ENCODE measurements at places on chromosomes 13 and 19.

DNA sequence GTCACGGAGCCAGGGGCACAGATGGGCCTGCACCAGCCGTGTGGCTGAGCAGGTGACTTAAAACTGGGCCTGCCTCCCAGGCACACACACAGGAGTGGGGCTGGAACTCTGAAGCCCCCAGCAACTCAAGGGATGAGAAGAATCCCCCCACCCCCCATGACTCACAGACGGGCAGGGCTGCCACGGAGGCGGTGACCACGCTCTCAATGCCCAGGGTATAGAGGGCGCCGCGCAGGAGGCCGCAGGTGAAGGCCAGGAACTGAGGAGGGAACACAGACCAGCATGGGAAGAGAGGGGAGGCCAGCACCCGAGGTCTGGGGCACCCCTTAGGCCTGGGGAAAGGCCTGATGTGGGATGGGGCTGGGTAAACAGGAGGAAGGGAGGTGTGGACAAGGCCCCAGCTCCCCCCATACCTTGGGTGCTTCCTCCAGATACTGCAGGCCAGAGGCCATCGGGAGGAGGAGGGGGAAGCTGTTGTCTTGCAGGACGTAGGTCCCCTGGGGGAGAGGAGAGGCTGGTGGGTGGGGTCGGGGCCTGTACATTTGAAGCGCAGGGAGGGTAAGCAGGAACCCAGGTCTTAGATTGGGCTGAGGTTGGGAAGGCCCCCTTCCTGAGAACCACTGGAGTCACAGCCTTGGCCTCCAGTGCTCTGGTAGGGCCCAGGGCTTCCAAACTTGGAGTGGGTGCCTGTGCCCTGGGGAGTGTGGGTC, 3.1 kb upstream of the NKPD1 start:
- DNase-seq: no peak

GRCh38 chr13:32845952-32846950, 170.0 kb upstream of the KL start:
- no peak for DNase-seq

DNA sequence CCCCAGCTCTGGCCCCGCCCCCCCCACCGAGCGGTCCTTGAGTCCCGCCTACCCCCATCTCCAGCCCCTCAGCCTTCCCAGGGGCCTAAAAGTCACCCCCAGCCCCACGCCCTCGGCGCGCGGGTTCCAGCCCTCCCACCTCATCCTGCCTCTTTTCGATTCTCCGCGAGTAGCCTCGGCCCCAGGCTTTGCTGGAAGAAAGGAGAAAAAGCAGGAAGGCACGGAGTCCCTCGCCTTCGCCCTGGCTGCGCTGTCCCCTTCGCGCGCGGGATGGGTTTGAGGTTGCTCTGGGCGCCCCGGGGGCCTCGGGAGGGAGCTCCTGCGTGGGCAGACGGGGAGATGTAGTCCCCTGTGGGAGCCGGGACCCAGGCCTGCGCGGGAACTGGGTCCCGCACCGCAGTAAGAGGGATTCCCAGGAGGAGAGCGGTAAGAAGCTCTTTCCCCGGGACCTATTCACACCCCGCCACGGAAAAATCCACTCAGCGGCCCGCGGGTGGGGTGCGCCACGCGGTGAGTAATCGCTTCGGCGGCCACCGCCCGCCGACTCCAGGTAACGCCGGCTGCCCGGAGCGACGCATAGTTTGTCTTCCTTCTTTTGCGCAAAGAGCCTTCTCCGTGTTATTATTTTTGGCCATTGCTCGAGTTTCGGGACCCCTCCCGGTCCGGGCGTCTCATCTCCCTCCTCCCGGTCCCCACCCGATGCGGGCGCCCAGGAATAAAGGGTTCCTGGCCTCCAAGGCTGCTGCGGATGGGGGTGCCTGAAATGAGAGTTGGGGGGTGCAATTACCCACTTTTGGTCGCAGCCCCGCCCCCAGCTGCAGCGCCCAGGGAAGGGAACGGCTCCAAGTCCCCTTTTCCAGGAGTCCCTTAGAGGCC, 865 bp upstream of the CRLF1 start:
- no peak for DNase-seq

DNA sequence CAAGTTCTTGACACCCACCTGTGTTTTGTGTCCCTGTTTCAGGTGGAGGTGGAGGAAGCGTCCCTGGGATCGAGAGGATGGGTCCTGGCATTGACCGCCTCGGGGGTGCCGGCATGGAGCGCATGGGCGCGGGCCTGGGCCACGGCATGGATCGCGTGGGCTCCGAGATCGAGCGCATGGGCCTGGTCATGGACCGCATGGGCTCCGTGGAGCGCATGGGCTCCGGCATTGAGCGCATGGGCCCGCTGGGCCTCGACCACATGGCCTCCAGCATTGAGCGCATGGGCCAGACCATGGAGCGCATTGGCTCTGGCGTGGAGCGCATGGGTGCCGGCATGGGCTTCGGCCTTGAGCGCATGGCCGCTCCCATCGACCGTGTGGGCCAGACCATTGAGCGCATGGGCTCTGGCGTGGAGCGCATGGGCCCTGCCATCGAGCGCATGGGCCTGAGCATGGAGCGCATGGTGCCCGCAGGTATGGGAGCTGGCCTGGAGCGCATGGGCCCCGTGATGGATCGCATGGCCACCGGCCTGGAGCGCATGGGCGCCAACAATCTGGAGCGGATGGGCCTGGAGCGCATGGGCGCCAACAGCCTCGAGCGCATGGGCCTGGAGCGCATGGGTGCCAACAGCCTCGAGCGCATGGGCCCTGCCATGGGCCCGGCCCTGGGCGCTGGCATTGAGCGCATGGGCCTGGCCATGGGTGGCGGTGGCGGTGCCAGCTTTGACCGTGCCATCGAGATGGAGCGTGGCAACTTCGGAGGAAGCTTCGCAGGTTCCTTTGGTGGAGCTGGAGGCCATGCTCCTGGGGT, 16.7 kb downstream of the PRAM1 start:
- no peak for DNase-seq

- no peak for DNase-seq
These were observed 135.8 kb downstream of the SHISA2 start for GRCh38 chr13:25915840-25916518.

- no peak for DNase-seq
These were observed 16.9 kb downstream of the ERICH6B start for GRCh38 chr13:45598597-45598996.

GRCh38 chr19:34259367-34260095, 5.2 kb downstream of the GARRE1 start:
- no peak for DNase-seq

DNA sequence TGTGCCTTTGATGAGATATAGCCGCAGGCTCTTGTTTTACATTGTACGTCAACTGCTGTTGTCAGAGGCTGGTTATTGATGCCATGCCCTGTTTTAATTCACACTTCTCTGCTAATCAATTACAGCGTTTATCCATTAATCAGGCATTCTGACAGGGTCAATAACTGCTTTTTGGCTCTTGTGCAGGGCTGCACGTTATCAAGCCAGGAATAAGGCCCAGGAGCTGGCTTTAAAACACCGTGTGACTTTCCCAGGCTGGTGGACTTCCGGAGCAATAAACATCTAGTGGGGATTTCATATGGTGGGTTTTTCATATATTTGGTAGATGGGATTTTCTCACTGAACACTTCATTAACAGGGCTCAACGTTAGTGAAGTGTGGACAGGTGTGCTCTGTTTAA, 221.7 kb downstream of the TM9SF2 start:
- DNase-seq: no peak

- DNase-seq: no peak
These were observed 21.3 kb upstream of the ZNF599 start for GRCh38 chr19:34794066-34794960.

DNA sequence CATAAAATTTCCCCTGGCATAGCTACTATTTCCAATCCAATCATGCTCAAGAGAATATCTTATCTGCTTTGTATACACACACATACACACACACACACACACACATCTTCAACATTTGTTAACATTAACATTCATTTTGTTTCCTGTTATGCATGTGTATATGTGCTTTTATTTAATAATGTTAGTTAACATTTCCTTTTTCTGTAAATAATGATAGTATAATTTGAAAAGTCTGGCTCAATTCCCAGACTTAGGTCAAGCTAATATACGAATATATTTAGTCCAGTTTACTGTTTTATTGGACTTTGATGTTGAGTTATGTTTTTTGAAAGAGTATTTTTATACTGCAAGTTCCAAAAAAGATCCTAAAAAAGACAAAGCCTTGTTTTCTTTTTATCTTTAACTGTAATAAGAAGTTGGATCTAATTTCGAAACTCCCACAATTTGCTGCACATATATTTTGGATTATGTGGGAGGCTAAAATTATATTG, 1072.4 kb downstream of the EFNB2 start:
- DNase-seq: no peak

- DNase-seq: no peak
These were observed 328.9 kb downstream of the DIAPH3 start for GRCh38 chr13:59834801-59835200.

GRCh38 chr13:79401259-79402070, 4.6 kb downstream of the RBM26 start:
- DNase-seq: no peak

- DNase-seq: no peak
These were observed 34.5 kb downstream of the PLEKHJ1 start for GRCh38 chr19:2201473-2202148.

GRCh38 chr19:8262431-8262830, 45.7 kb downstream of the CD320 start:
- DNase-seq: no peak

- DNase-seq: peak; percentile 76
These were observed 16.6 kb upstream of the LRP3 start for GRCh38 chr19:33177417-33177979.

DNA sequence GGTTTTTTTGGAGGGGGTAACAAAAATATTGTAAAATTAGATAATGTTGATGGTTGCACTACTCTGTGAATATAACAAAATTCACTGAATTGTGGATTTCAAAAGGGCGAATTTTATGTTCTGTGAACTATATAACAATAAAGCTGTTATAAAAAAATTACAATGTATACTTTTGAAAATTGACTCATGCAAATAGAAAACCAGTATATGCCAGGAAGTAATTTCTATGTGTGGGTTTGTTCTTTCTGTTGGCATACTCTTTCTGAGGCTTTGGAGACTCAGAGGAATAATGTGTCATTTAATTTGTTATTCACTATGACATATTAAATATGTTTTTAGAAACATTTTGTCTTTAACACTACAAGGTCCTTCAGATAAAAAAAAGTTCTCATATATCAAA, 310.1 kb downstream of the GPC5 start:
- no peak for DNase-seq

DNA sequence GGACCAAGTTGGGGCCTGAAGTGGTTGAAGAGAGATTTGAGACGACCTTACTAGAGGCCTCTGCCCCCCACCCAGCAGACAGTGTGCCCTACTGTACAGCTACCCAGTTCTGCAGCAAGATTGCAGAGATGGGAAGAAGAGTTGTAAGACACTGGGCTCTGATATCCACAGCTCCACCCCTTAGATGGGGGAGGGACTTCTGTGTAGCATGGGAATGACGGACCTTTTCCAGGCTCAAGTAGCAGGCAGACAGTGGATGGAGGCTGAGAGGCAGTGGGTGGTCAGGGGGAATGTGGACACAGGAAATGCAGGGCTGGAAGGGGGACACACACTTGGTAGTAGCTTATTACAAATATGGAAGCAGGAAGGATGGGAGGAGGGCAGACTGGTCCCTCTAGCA, 13.0 kb downstream of the LRFN3 start:
- no peak for DNase-seq

- DNase-seq: no peak
These were observed 29.8 kb upstream of the RAP2A start for GRCh38 chr13:97403893-97404750.

- no peak for DNase-seq
These were observed 18.7 kb upstream of the AMER2 start for GRCh38 chr13:25190771-25191170.

DNA sequence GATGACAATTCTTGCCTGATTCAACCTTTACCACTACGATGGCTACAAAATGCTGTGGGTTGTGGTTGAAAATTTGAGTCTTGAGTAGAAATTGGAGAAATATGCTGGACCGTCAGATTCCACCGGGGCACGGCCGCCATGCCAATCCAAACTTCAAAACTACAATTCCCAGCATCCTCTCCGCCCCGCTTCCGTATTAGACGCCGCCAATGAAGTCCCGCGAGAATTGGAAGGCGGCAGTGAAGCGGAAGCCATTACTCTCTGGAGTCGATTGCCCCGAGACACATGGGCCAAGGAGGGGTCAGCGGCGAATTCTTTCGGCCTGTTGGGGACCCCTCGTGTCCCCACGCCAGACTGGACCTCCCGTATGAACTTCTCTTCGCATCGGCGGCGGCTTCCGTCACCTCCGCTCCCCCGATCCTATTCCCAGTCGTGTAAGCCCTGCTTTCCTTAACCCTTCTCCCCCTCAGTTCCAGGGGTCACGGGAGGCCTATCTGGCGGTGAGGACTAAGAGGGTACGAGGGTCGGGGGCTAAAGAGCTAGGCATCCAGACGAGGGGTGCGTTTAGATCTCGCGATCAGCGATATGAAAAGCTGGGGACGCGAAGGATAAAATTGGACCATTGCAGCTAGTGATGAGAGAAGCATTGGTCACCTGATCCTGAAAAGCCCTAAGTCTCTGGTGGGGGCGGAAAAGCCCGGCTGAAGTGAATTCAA, at the start of gene ZNF317:
Gene ZNF317 (plus strand): TSS at position 239 of the 716 bp plus-strand sequence. CDS start 15,620 bp downstream, outside the sequence.
- DNase-seq: peak; percentile 87

- no peak for DNase-seq
These were observed 63.7 kb upstream of the IPO5 start for GRCh38 chr13:97889803-97890202.

- no peak for DNase-seq
These were observed 1.1 kb downstream of the TNFSF9 start for GRCh38 chr19:6531956-6532243.

- no peak for DNase-seq
These were observed 31.9 kb downstream of the INTS6 start for GRCh38 chr13:51420681-51421490.

DNA sequence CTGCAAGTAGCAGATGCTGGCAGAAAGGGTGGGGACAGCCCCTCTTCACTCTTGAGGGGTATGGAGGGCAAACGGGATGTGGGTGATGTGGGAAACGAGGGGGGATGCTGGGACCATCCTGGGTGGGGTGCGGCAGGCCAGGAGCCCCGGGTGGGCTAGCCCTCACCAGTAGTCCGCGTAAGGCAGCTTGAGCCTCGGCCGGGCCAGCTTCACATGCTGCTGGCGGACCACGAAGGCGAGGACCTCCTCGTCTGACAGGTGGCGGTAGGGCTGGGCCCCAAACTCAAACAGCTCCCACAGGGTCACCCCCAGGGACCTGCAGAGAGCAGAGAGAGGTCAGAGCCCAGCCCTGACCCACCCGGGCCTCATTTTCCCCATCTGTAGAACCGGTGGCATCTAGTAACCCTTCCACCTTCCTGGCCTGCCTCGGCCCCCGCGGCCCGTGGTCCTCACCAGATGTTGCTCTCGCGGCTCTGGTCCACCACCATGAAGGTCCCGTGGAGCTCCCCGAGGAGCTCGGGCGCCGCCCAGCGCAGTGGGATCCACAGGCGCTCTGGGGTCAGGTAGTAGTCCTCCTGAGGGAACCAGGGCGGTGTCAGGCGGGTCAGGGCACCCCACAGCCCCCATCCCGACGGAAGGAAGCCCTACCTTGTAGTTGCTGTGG, 10.7 kb downstream of the LMTK3 start:
- no peak for DNase-seq

DNA sequence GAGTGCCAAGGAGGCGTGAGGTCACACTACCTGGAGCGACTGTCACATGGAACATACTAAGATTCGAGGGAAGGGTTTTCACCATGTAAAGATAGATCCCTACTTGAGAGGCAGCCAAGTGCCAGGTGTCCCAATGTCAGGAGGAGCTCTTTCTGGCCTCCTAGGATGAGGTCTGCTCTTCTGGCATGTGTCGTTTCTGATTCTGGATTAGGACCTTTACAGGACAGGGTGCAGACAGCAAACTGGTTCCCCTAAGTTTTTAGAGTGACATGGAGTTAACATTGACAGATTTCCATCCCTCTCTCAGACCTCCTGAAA, 75.3 kb downstream of the ZNF536 start:
- DNase-seq: no peak
